Lower lobe of right lung (tissue), 2 donors: ENCODE measurements at places on chromosomes 7 and 10.

DNA sequence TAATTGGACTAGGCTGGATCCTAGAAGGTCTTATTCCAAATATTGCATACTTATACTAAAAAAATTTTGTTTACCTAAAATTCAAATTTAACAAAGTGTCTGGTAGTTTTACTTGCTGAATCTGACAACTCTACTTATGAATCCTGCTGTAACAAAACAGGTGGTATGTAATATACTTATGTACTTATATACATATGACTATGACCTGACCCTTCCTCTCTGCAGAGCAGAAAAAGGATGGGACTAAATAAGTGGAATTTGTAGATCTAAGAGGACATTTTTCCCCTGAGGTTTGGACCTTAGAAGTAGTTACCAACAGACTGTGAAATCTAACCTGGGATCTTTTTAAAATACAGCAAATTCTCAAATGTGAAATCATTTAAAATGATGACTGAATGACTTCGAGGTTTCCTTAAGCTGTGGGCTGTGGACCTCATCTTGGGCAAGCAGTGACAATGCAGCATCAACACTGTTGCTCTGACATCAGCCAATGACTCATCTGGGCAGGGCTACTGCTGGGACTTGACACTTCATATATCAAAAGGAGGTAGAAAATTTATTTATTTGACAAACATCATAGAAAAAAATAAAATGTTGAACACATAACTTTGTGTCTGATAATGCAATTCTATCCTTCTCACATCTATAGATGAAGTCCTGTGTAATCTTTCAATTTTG, 73.6 kb downstream of the RELN start:
- DNase-seq: no peak

DNA sequence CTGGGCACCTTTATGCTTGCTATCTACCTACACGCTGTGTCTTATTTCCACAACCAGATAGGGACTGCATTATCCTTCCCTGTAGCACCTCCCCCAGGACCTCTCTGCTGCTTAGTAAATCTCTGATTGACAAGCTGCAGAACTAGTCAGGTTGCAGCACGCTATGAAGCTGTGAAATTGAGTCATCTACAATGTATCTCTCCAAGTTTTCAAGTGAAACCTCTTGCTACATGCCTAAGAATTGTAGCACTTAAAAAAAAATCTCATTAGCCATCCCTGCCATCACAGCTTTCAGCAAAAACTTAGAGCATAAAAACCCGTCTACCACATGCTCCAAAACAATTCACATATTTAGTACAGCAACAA, 69.7 kb upstream of the FGFR2 start:
- DNase-seq: no peak

- no peak for DNase-seq
Measured at GRCh38 chr10:49270565-49270964, 28.4 kb upstream of the C10orf71 start.

GRCh38 chr10:28842321-28842720, 165.0 kb downstream of the BAMBI start:
- no peak for DNase-seq

GRCh38 chr10:86109421-86109820, 257.2 kb downstream of the GRID1 start:
- DNase-seq: no peak

GRCh38 chr10:55144001-55144400, 343.0 kb upstream of the PCDH15 start:
- no peak for DNase-seq
